ENCODE measurements at places on chromosomes 3 and 15. TPM values are rescaled to one million over a fixed set of nuclear protein-coding genes. Genes with fewer than 3 reads are reported as not detected.

DNA sequence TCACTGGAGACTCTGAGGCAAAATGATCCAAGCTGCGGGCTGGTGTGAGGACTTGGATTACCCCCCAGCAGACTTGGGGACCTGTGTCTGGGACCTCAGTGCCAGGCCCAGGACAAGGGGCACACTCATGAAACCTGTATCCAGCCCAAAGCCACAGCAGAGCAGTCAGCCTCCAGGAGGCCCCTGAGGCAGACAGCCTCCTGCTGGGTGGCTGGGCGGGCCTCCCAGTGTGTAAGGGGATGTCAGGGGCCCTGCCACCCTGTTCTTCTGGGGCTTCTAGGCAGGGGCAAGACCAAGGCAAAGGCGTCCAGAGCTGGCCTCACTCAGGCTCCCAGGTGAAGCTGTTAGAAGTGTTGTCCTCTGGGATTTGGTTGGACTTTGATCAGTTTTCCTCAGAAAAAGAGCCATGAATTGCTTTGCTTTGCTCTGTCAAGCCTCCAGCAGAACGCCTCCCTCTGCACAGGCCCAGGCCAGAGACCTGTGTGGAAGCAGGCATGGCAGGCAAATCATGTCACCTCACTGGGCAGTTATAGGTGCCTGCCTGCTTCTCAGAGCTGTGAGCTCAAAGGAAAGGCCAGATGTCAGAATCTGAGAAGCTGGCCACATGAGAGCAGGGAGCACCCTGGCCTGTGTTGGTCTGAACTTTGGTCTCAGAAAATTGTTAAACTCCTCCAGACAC lies 77.4 kb downstream of the SMAD6 start:
- peaks cover 68% of the 10 kb centered on the region for H3K4me1 ChIP-seq
- DNase-seq = no peak
- H3K27ac ChIP-seq = peak overlapping the region; percentile 88

GRCh38 chr3:3847994-3848922 lies 49.0 kb downstream of the LRRN1 start:
- no peak overlapping the region for H3K4me3 ChIP-seq
- no peak overlapping the region for H3K27ac ChIP-seq
- H3K4me1 ChIP-seq = no peaks in the 10 kb centered on the region
- H3K36me3 ChIP-seq = no peaks in the 10 kb centered on the region

The THBS1 gene
- total RNA-seq = 8,113 TPM

DNA sequence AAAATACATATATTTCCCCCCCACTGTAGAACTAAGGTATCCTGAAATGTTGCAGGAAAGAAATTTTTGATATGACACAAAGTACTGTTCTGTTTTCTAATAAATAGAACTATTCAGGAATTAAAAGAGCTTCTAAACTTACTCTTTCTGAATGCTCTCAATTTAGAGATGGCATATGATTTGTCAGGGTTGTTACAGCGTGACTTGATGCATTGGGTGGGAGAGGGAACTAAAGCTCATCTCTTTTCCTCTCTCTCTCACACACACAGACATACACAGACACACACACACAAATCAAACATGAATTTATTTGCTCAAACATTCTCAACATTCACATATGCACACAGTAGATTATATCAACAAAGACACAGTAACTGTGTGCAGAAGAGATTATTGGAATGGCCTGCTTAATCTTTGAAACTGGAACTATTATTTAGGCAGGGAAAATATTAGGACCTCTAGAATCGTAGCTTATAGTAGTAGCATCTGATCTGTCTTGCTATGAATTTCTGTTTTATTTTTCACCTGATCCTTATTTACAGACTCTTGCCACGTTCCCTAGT lies 807.4 kb upstream of the GBE1 start:
- no peak for DNase-seq
- H3K27ac ChIP-seq = no peak overlapping the region
- H3K36me3 ChIP-seq = no peaks in the 10 kb centered on the region
- H3K27me3 ChIP-seq = no peaks in the 10 kb centered on the region

DNA sequence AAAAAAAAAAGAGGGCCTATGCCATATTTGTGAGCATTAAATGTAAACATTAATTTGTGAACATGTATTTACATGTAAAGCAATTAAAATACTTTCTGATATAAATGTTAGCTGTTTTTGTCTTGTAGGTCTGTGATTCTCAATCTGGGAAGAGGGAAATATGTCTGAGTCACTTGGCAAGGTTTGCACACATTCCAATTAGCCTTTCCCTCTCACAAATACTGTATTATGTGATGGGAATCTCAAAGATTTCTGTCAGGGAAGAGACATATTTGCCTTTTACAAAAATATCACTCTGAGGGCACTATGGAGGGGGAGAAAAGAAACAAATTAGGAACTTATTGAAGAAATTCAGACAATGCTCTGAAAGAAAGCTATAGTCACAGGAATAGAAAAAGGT lies 483.6 kb downstream of the GBE1 start:
- peaks cover 3% of the 10 kb centered on the region for H3K27me3 ChIP-seq
- H3K4me1 ChIP-seq = peaks cover 59% of the 10 kb centered on the region
- H3K27ac ChIP-seq = no peak overlapping the region
- H3K36me3 ChIP-seq = no peaks in the 10 kb centered on the region

DNA sequence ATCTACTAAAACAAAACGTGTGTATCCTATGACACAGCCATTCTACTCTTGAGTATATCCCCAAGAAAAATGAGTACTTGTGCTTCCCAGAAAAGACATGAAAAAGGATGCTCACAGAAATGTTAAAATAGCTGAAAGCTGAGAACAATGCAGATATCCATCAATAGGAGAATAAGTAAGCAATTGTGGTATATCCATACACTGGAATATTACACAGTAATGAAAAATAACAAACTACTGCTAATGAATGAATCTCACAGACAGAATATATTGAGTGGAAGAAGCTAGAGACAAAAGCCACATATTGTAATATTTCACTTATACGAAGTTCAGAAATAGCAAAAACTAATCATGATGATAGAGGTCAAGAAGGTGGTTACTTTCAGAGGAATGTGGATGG lies 83.8 kb upstream of the CTDSPL start:
- no peak for DNase-seq
- H3K27me3 ChIP-seq = peaks cover 19% of the 10 kb centered on the region
- H3K27ac ChIP-seq = no peak overlapping the region
- no peak overlapping the region for H3K4me3 ChIP-seq
- peaks cover 6% of the 10 kb centered on the region for H3K4me1 ChIP-seq
- H3K36me3 ChIP-seq = peaks cover 4% of the 10 kb centered on the region

Data from HFFc6 (cell line).